ENCODE measurements at places on chromosomes 3 and 15.
A peak's percentile ranks its signal among the peaks of the same experiment; 100 is the strongest.

DNA sequence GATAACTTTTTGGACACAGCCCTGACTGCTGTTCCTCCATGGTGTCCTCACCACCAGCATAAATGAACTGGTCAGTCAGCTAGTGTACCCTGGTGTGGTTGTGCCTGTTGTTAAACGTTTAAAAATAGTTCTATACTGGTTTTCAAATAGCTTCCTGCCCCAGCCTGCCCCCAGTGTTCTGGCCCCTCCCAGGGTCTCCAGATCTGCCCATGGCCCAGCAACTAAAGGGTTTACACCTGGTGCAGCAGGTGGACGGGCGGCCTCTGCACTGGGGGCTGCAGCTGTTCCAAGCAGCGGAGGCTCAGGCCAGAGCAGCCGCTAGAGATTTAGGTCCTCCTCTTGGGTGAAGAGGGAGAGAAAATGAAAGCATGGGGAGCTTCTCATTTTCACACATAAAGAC is 6.1 kb upstream of the NR2E3 start:
- DNase-seq, result no peak

- no peak for DNase-seq
Measured at GRCh38 chr15:71874245-71874644, 63.9 kb downstream of the NR2E3 start.

GRCh38 chr3:174869448-174869847 is 10.3 kb downstream of the NAALADL2 start:
- no peak for DNase-seq

DNA sequence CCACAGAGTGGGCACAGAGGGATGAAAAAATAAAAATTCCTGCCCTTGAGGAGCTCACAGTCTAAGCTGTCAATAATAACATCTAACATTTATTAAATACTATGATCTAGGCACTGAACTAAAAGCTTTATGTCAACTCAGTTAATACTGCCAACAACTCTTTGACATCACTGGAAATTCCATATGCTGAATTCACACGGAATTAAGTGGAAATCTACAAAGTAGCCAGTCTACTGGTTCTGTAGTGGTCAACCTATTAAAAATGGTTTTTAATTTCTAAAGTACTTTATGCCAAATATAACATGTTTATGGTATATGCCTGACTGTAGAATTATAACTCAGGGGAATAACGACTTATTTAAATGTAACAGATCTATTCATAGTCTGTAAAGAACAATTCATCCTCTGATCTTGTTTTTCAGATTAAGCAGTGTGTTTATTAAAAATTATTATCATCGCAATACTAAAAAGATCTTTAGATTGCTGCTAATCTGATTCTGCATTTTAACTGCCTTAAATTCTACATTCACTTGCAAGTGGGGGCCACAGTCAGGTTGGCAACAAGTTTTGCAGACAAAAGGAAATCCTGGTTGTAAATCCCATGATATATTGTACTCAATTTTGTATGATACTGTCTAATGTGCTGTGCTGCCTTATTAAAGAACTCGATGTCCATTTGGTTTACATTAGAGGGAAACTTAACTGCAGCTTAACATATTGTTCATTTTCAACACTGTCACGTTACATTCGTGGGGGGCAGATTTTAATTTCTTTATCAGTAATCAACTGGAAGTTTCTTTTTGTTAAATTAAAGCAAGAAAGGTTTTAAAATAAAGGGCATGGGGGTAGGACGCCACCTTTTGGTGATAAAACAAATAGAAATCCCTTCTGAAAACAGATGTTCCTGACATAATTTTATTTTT is 2.6 kb upstream of the FOXP1 start:
- DNase-seq, result peak; percentile 38

DNA sequence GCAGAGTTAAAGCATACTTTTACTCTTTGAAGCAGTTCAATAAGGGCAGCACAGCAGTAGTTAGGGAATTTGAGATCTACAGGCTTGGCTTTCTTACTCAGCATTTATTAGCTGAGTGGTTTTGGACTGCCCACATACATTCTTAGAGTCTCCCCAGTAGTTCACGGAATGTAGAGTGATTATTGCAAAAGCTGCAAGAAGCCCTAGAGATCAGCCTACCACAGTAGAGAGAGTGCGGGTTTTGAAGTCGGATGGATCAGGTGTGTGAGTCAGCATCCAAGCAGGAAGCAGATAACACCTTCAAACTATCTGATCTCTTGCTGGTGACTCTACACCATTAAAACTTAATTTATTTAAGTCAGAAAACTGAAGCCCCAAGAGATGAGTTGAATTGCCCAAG is 171.9 kb downstream of the SYNPR start:
- DNase-seq, result no peak

- no peak for DNase-seq
Measured at GRCh38 chr3:102036017-102036416, 186.7 kb downstream of the NFKBIZ start.

Measured in activated CD4-positive, alpha-beta T cell treated with anti-CD3 and anti-CD28 coated beads for 36 hours (primary cell).